ENCODE measurements at places on chromosomes 3 and 15. TPM values are rescaled to one million over a fixed set of nuclear protein-coding genes. Genes with fewer than 3 reads are reported as not detected.

Gene CFAP44
- total RNA-seq: 11.6 TPM

- DNase-seq: no peak
These were observed 51.8 kb downstream of the CYP11A1 start for GRCh38 chr15:74315626-74316025.

Gene SLC22A14
- 0.29 TPM for total RNA-seq

- no peak for DNase-seq
These were observed 19.0 kb upstream of the SLC25A36 start for GRCh38 chr3:140922634-140923033.

Gene TMEM44
- total RNA-seq: 22.8 TPM

DNA sequence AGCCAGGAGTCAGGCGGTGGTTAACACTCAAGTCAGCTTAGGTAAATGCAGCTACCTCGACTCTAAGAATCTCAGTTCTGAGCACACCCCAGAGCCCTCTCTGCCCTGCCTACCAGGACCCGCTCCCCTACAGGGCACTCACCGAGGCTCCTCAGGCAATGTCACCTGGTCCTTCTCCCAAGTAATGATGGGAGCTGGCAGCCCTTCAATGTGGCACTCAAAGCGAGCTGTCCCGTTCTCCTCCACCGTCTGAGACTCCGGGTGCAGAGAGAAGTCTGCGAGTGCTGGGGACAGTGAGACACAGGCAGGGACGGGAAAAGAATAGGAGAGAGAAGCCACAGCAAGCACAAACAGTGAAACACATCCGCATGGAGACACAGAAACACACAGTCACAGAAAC lies 12.7 kb downstream of the IGDCC4 start:
- no peak for DNase-seq

GRCh38 chr3:10263646-10264363 lies 15.5 kb downstream of the TATDN2 start:
- no peak for DNase-seq

Gene EXD1
- total RNA-seq: not detected

Gene LMOD3
- total RNA-seq: 0.12 TPM

GRCh38 chr15:40346579-40347558 lies 4.0 kb upstream of the PHGR1 start:
- DNase-seq: no peak

- no peak for DNase-seq
These were observed 90.9 kb downstream of the RAP2B start for GRCh38 chr3:153252963-153253362.

DNA sequence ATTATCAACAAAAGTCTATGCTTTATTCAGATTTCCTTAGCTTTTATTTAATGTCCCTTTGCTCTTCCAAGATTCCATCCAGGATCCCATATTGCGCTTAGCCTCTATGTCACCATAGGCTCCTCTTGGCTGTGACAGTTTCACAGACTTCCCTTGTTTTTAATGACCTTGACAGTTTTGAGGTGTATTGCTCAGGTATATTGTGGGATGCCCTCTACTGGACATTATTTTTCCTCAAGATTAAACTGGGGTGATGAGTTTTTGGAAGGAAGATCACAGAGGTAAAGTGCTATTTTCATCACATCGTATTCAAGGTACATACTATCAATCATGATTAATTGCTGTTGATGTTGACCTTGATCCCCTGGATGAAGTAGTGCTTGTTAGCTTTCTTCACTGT lies 99.1 kb upstream of the SMAD3 start:
- DNase-seq: no peak

DNA sequence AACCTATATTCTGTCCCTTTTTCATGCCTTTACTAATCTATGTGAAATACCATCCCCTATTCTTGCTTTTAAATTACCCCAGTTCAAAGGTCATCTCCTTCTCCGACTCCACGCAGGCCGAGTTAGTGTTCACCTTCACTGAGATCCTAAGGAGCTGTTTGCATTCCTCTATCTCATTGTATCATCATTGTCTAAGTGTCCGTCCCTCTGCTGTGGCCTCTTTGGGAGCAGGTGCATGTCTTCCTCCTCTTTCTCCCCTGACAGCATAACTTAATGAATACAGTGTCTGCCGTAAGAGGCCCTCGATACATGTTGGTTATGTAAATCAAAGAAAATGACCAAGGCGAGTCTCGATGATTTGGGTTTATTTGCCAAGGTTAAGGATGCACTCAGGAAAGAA lies 4.9 kb upstream of the PPP1R2 start:
- no peak for DNase-seq

DNA sequence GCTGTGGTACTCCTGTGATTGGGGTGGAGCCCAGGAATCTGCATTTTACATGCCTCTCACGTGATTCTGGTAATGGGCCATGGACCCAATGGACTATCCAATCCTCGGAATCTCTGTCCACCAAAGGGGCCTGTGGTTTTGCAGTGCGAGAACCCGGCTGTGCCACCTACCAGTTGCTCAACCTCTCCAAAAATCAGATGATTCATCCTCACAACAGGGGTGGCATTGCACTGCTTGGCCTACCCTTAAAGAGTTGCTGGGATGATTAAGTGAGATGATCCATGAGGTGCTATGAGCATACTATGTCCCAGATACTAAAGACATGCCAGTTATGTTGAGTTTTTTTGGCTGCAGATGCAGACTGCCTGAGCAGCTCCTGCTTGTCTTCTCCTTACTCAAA lies 5.1 kb downstream of the ANP32A start:
- no peak for DNase-seq

DNA sequence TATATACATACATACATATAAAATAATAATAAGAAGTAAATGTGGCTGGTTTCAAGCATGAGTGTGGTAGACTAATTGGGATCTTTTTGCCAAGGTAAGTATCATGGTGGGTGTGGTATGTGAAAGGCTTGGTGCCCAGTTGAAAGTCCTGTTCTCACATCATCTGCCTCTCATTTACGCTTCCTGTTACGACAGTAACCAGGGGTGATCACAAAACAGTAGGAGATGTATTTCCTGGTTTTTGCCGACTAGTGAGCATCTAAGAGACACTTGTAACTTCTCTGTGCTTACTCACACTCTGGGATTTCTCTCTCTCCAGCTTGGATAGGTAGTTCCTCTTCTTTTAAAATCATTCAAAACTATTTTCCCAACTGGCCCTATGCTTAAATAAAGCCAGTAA lies 1028.3 kb upstream of the NR2F2 start:
- DNase-seq: no peak

Gene PPP1R14D
- 0.70 TPM for total RNA-seq

- DNase-seq: no peak
These were observed 39.1 kb downstream of the ABTB1 start for GRCh38 chr3:127711896-127712295.

Gene C2CD4A
- total RNA-seq: 1.7 TPM

- no peak for DNase-seq
These were observed 40.6 kb upstream of the POLR2M start for GRCh38 chr15:57665939-57666338.

- DNase-seq: no peak
These were observed at the start of gene TEX55 for GRCh38 chr3:119145500-119146167. Gene TEX55 (plus strand): TSS chr3:119146165. CDS start chr3:119146190, 25 bp downstream.

Gene FAM227B
- total RNA-seq: 6.1 TPM

GRCh38 chr15:72751751-72752455 lies 31.7 kb downstream of the ADPGK start:
- no peak for DNase-seq

Gene GPR15
- total RNA-seq: not detected

- DNase-seq: no peak
These were observed 153.7 kb upstream of the MEF2A start for GRCh38 chr15:99412082-99412481.

Gene UBA7
- 4.6 TPM for total RNA-seq

GRCh38 chr15:64247535-64247905 lies 84.7 kb upstream of the PPIB start:
- no peak for DNase-seq

DNA sequence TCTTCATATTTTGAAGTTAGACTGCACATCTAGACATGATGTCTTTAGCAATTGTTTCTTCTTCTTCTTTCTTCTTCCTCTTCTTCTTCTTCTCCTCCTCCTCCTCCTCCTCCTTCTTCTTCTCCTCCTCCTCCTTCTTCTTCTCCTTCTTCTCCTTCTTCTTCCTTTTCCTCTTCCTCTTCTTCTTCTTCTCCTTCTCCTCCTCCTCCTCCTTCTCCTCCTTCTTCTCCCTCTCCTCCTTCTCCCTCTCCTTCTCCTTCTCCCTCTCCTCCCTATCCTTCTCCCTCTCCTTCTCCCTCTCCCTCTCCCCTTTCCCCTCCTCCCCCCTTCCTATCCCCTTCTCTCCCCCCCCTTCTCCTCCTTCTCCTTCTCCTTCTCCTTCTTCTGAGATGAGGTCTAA lies 21.9 kb downstream of the TCF12 start:
- DNase-seq: no peak

Measured in type B pancreatic cell (in vitro differentiated cells).